ENCODE measurements at places on chromosomes 3 and 15.

DNA sequence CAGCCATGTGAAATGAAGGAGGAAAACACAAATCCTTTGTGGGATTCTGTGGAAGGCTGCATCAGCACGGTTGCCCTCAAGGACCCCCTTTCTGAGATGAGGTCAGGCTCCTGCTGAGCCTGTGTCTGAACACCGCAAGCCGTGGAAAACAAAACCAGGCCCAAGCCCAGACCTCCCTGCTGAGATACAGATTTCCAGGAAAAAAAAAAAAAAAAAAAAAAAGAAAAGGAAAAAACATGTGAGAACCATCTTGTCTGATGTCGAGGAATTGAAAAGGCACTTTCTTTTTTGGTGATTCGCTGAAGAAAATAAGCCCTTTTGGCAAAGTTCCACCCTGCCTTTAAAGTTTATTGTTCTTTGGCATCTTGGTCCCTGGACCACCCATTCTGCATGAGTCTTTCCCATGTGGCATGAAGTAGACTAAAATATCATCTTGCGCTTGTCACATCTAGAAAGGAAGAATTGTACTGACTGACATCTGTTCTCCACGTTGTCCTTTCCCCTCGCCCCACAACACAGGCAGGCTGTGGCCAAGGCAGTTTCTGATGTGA lies 117.6 kb downstream of the CHST2 start:
- H3K4me3 ChIP-seq, result no peak overlapping the region
- no peak overlapping the region for H3K27ac ChIP-seq
- no peaks in the 10 kb centered on the region for H3K27me3 ChIP-seq
- H3K36me3 ChIP-seq, result no peaks in the 10 kb centered on the region
- H3K4me1 ChIP-seq, result no peaks in the 10 kb centered on the region

- H3K4me1 ChIP-seq, result no peaks in the 10 kb centered on the region
- H3K36me3 ChIP-seq, result no peaks in the 10 kb centered on the region
- no peaks in the 10 kb centered on the region for H3K27me3 ChIP-seq
- H3K27ac ChIP-seq, result no peak overlapping the region
- no peak overlapping the region for H3K4me3 ChIP-seq
Observed at GRCh38 chr3:194269610-194270145, 81.5 kb downstream of the CPN2 start.

- no peak for DNase-seq
- H3K4me3 ChIP-seq, result no peak overlapping the region
- no peaks in the 10 kb centered on the region for H3K4me1 ChIP-seq
- H3K27me3 ChIP-seq, result no peaks in the 10 kb centered on the region
- H3K36me3 ChIP-seq, result no peaks in the 10 kb centered on the region
- H3K27ac ChIP-seq, result no peak overlapping the region
Observed at GRCh38 chr3:89950772-89951171, 843.4 kb downstream of the EPHA3 start.

- H3K36me3 ChIP-seq, result no peaks in the 10 kb centered on the region
- H3K27me3 ChIP-seq, result no peaks in the 10 kb centered on the region
- DNase-seq, result no peak
- no peaks in the 10 kb centered on the region for H3K4me1 ChIP-seq
Observed at GRCh38 chr15:83571820-83572707, 81.9 kb upstream of the ADAMTSL3 start.

GRCh38 chr15:47333734-47334133 lies 383.6 kb upstream of the SEMA6D start:
- no peaks in the 10 kb centered on the region for H3K4me1 ChIP-seq
- H3K4me3 ChIP-seq, result no peak overlapping the region
- DNase-seq, result no peak

- no peak overlapping the region for H3K4me3 ChIP-seq
- H3K27ac ChIP-seq, result no peak overlapping the region
- H3K27me3 ChIP-seq, result no peaks in the 10 kb centered on the region
- no peaks in the 10 kb centered on the region for H3K36me3 ChIP-seq
- DNase-seq, result no peak
Observed at GRCh38 chr15:60764408-60764963, 285.5 kb upstream of the ICE2 start.

DNA sequence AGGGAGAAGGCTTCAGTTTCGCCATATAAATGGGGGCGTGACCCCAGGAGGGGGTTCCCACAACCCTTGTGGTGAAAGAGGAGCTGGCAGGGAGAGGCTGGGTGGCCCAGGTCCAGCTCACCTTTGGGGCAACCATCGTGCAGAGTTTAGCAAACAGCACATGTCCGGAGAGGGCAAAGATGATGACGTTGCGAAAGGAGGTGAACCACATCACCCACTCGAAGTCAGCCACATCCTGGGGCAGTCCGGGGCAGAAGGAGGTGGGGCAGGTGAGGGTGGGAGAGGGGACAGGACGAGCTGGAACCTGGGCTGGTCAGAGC lies 3.7 kb downstream of the HHATL start:
- DNase-seq, result no peak
- peaks cover 4% of the 10 kb centered on the region for H3K4me1 ChIP-seq
- H3K4me3 ChIP-seq, result no peak overlapping the region
- H3K27ac ChIP-seq, result no peak overlapping the region
- H3K27me3 ChIP-seq, result no peaks in the 10 kb centered on the region

DNA sequence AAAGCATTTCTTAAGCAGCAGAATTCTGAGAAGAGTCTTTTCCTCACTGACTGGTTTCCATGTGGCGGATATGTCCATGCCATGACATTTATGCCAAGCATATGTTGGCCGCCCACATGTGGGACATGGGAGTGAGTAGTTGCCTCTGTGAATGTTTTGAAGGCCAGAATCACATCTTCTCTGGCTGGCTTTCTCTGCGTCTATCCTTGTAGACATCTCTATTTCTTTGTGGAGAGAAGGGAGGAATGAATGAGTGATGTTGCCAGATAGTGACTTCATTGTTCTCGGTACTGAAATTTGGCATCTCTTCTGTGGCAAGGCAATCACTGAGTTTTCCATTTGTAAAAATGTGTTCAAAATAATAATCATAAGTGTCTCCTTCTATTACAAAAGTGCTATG lies 316.0 kb downstream of the CLSTN2 start:
- no peaks in the 10 kb centered on the region for H3K27me3 ChIP-seq
- H3K4me1 ChIP-seq, result no peaks in the 10 kb centered on the region
- no peak for DNase-seq
- H3K4me3 ChIP-seq, result no peak overlapping the region
